ENCODE measurements at places on chromosomes 11 and 22. TPM values are rescaled to one million over a fixed set of nuclear protein-coding genes. Genes with fewer than 3 reads are reported as not detected.

GRCh38 chr11:95095858-95096587 is 6.4 kb downstream of the ENDOD1 start:
- no peak for DNase-seq

GRCh38 chr22:50114221-50115021 is 24.6 kb downstream of the MOV10L1 start:
- DNase-seq = peak; percentile 76

DNA sequence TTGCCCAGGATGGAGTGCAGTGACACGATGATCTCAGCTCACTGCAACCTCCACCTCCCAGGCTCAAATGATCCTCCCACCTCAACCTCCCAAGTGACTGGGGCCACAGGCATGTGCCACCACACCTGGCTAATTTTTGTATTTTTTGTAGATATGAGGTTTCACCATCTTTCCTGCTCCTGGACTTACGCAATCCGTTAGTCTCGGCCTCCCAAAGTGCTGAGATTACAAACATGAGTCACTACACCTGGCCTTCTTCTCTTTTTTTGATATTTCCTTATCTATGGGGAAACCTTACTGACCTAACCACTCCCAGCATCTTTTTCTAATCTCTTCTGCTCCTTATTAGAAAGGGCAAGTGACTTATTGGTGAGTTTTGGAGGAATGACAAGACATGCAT is 121.7 kb upstream of the CHORDC1 start:
- no peak for DNase-seq

GRCh38 chr11:117754030-117754429 is 43.0 kb downstream of the DSCAML1 start:
- DNase-seq = no peak

GRCh38 chr11:45543808-45544422 is 121.5 kb downstream of the CHST1 start:
- DNase-seq = no peak

CECR2 gene
- 7.2 TPM for total RNA-seq

All from upper lobe of right lung (tissue), 1 donor.